Stimulated activated CD8-positive, alpha-beta memory T cell treated with anti-CD3 and anti-CD28 coated beads, Interleukin-12 subunit alpha, Interleukin-12 subunit beta, amount 100 ng/mL, for 1 hour (primary cell): ENCODE measurements at places on chromosomes 3 and 15.

DNA sequence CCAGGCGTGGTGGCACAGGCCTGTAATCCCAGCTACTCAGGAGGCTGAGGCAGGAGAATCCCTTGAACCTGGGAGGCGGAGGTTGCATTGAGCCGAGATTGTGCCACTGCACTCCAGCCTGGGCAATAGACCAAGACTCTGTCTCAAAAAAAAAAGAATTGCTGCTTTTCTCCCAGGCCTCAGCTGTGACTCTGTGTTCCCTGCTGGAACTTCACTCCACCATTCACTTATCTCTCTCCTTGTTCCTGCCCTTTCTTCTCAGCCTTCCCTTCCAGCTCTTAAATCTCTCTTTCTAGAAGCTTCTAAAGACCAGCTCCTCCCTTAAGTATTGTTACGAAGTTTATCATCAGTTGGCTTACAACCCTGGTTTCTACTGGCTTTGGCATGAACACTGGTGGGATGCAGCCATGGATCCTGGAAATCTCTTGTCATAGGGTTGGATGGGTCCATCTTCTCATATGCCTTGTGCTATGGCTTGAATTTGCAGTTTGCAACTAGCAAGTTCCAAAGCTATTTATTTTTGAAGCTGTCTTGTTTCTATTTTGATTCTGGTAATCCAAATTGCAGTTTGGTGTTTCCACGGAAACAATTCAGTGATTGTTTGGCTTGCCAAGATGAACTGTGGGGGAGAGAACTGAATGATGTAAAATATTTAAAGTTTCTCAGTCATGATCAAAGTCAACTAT lies 10.5 kb downstream of the C3orf62 start:
- DNase-seq = no peak

- DNase-seq = no peak
Observed at GRCh38 chr3:169161011-169161410, 502.5 kb downstream of the MECOM start.

DNA sequence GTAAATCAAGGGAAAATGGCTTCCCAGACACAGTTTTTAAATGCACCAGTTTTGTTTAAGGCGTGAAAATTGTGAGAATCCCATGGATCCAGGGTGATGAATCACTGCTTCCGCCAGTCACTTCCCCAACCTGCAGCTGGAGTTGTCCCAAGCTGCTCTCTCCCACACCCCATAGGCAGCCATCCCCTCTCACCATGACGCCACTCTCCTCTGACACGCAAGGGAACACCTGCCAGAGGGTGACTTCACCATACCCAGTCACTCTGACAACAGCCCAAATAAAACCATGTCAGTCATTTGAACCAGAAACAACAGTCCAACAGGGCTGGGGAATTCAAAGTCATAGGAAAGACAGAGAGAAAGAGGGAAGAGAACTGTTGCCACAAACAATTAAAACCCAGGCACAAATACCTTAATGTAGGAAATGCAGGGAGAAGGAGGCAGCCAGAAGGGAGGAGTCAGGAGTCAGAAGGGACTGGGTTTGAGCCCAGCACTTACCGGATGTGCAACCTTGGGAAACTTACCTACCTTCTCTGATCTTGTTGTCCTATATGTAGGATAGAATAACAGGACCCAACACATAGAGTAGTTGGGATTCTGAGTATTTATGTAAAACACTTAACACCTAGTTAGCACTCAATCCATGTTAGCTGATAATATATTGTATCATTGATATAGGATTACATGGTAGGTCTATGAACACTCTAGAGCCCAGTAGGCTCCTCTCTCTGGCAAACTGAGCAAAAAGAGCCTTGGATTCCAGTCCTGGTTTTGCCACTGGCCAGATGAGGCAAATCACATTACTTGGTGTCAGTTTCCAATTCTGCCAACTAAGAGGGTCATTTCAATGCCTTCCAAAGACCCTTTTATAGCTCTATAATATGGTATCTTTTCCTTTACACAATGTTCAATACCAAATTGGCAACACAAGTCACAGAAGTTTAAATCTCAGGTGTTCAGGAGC lies 326.3 kb upstream of the ICE2 start:
- DNase-seq = no peak

DNA sequence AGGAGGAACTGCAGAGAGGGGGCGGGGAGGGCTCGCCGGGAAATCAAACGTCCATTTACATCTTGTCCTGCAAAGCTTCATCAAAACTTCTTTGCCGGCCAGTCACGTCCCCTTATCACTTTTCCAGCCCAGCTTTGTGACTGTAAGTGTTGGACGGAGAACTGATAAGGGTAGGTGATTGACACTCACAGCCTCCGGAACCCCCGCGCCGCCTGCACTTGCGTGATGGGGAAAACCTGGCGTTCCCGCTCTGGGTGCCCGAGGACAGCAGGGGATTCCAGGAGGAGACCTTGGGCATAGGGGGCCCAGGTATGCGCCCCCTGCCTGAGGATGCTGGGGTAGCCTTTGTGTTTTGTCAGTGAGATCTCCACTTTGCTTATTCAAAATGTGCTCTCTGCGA lies 72.8 kb upstream of the ANKRD34C start:
- DNase-seq = no peak

DNA sequence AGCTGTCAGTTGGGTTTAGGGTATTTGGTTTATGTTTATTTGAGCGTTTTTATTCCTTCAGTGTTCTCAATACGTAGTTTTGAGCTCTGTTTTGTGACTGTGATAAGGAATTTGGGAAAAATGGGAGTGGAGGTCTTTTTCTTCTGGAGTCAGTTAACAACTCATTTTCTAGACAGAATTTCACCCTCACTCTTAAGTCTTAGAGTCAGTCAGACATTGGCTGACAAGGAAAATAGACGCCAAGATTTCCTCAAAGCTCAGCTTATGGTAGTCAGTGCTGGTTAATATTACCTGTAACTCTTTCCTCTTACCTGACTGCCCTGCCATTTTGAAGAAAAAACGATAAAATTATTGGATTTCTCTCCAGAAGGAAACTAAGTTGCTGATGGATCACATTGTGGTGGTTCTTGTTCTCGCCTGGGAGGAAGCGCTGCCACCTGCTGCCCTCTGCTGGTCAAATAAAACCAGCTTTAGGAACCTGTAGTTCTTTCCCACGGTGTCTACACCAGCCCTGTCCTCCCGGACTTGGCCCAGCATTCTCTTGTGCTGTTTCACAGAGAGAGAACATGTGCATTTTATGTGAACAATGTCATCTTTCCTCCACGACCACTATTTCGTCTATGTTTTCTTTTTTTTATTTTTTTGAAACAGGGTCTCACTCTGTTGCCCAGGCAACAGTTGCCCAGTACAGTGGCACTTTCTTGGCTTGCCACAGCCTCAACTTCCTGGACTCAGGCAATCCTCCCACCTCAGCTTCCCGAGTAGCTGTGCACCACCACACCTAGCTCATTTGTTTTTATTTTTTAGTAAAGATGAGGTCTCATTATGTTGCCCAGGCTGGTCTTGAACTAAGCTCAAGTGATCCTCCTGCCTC lies 41.4 kb upstream of the UMPS start:
- peak; percentile 60 for DNase-seq
